ENCODE measurements at places on chromosomes 2 and 18.

DNA sequence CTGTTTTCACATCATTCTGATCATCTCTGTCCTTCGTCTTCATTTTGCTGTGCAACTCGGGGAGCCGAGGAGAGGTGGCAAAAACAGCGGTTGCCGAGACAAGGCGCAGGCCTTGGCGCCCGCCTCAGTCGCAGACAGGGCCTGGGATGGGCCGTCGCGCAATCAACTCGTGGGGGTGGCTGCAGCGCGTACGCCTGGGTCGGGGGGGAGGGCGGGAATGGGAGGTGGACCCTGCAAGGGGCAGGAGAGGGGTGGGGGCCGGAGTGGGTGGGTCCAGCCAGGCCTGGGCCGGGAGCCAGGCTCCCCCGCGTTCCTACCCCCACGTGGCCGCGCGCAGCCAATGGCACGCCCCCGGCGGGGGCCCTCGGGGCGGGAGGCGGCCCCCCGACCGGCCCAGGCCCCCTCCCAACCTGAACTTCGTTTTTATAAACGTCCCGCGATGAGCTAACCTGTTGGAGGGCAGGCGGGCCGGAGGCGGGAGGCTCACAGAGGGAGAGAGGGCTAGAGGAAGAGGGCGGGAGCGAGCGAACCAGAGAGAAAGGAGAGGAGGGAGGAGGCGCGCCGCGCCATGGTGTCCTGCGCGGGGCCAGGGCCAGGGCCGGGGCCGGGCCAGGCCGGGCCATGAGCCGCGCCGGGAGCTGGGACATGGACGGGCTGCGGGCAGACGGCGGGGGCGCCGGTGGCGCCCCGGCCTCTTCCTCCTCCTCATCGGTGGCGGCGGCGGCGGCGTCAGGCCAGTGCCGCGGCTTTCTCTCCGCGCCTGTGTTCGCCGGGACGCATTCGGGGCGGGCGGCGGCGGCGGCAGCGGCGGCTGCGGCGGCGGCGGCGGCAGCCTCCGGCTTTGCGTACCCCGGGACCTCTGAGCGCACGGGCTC is at the start of gene HOXD13:
HOXD13 (plus strand) TSS at position 452 of the 875 bp plus-strand sequence; CDS start at position 622, 170 bp downstream.
- no peak for DNase-seq

DNA sequence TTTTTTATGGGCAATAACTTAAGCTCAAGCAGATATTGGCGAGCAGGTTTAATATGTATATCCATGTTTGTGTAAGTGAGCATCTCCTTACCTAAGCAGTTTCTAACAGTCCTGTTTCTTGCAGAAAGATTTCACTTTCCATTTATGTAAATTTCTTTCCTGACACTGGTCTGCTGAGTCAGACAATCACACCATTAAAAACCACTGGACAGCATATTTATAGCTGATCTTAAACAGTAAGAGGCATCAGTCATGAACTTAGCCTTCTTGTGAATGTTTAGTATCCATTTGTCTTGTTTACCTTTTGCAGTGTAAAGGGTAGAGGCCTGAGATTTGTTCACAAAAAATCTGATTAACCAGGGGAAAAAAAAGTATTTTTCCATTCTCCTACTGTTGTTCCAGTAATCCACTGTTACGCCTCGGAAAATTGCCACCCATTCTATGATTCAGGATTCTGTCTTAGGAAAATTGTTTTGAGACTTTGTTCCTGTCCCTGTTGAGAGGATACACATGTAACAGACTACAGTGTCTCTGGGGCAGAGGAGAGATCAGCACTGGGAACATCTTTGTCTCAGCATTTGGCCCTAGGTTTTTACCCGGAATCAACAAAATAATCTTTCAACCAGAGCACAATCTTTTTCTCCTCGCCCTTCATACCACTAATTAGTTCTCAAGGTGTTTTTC is 521.0 kb upstream of the NRP2 start:
- DNase-seq, result no peak

GRCh38 chr2:204386668-204387067 is 158.6 kb upstream of the PARD3B start:
- no peak for DNase-seq

GRCh38 chr2:208607694-208608093 is 201.1 kb downstream of the PTH2R start:
- DNase-seq, result no peak

- DNase-seq, result no peak
Measured at GRCh38 chr2:232417489-232417888, 10.8 kb downstream of the ALPG start.

GRCh38 chr18:9530226-9531009 is 55.1 kb downstream of the RALBP1 start:
- no peak for DNase-seq

GRCh38 chr2:11168488-11168887 is 13.2 kb downstream of the SLC66A3 start:
- no peak for DNase-seq

- no peak for DNase-seq
Measured at GRCh38 chr18:7437870-7438269, 129.2 kb upstream of the PTPRM start.

GRCh38 chr2:229431327-229431954 is 160.4 kb upstream of the PID1 start:
- DNase-seq, result no peak

- DNase-seq, result no peak
Measured at GRCh38 chr18:22667156-22667555, 249.4 kb upstream of the CTAGE1 start.

- DNase-seq, result no peak
Measured at GRCh38 chr2:216774180-216774579, 78.8 kb upstream of the IGFBP5 start.

- DNase-seq, result no peak
Measured at GRCh38 chr2:162114271-162114670, 37.8 kb downstream of the GCG start.

GRCh38 chr2:18214936-18215335 is 336.5 kb downstream of the KCNS3 start:
- DNase-seq, result no peak

DNA sequence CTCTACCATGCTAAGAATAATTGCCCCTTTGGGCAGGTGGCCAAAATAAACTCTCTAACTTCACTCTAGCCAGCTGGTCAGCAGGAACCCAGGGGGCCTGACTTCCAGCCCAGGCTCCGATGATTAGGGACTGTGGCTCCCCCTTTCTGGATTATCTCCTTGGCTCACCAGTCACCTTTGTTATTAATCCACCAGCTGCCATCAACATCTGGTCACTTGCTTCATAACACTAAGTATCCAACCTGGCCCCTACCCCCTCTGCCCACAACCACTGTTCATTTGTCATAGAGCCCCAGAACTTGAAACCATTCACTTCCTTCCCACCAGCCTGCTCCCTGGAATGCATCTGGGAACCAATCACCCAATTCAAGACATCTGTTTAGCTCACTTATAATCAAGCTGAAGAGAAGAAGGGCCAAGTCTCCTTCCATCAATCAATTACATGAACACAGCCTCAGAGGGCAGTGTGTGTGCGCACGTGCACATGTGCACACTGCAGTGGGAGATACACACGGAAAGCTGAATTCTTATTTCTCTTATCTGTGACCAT is 215.1 kb downstream of the ALK start:
- no peak for DNase-seq

DNA sequence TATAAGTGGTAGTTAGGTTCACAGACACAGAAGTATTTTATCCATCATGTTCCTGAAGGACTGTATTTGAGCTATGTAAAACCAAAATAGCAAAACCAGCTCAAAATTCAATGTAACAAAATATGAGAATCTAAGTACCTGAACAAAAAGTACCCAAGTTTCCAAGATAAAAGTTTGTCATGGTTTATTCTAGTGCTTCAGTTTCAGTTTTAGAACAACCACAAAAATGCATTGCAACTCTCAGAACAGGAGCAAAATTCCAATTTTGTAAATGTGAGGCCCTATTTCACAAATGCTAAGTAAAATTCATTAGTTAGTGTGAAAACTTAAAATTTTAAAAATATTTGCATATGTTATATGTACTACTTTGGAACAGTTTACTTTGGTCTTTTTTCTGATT is 5.0 kb upstream of the ALPK2 start:
- DNase-seq, result no peak

DNA sequence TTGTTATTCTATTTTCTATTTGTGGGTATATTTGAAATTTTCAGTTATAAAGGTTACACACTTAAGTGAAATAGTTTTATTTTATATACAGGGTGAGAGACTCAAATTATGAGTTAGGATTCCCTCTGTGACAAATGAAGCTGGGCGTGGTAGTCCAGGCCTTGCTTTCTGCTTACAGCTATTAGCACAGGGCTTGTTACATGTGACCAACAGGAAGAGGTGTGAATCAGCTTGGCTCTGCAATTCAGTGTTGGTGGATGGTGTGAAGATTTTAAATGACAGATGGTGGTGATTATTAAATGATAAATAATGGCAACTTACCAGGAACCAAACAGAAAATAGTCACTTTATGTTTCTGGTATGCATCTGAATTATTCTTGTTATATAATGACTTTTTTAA is 64.4 kb upstream of the NOSTRIN start:
- DNase-seq, result no peak

- no peak for DNase-seq
Measured at GRCh38 chr2:70711191-70711590, 56.8 kb downstream of the ADD2 start.

GRCh38 chr2:113133704-113134598 is 6.6 kb downstream of the IL1RN start:
- no peak for DNase-seq

- DNase-seq, result no peak
Measured at GRCh38 chr2:152334701-152335015, 316 bp upstream of the FMNL2 start.

GRCh38 chr2:199468561-199469513 is 11.1 kb upstream of the SATB2 start:
- DNase-seq, result no peak

DNA sequence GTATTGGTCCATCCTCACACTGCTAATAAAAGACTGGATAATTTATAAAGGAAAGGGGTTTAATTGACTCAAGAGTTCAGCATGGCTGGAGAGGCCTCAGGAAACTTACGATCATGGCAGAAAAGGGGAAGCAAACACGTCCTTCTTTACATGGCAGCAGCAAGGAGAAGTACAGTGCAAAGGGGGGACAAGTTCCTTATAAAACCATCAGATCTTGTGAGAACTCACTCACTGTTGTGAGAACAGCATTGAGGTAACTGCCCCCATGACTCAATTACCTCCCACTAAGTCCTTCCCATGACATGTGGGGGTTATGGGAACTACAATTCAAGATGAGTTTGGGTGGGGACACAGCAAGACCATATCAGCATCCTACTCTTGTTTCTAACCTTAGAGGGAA is 37.0 kb downstream of the SP100 start:
- no peak for DNase-seq

GRCh38 chr2:43465234-43465633 is 130.6 kb downstream of the THADA start:
- no peak for DNase-seq

DNA sequence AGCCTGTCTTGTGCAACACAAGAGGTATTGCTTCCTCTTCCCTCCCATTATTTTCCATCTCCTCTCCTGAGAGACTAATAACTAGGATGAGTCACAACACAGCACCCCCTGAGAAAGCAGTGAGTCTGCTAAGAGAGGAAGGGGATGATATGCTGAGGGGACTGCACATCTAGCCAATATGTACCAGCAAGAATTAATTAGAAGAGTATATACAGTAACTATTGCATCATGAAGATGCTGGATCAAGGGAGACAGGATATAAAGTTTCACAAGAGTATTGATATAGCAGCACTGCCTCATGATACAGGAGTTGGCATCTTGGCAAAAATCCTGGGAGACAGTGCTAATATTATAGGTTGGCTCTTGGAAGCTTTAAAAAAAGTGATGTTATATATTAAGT is 289.9 kb upstream of the RBMS1 start:
- no peak for DNase-seq

GRCh38 chr2:232633413-232634205 is at the start of gene EFHD1:
Gene EFHD1 (plus strand): TSS chr2:232633604. CDS start chr2:232633705, 101 bp downstream.
- peak; percentile 21 for DNase-seq

DNA sequence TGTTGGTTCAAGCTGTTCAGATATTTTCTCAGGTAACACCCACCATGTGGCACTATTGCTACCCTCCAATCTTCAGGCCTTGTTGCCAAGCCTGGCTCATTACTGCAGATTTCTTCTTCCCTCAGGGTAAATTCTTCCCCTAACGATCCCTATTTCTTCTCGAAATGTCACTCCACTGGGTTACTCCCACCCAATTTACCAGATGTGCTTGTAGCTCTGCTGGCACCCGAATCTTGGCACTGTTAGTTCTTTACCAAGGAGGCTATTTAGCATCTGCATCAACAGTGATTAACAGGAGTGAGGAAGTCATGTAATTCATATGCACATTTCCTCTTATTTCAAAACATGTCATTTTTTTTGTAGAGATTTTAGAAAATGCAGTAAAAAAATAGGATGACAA is 217.1 kb upstream of the CYRIA start:
- DNase-seq, result no peak

All from stimulated activated CD4-positive, alpha-beta T cell treated with anti-CD3 and anti-CD28 coated beads, Interleukin-1b, Interleukin-23, amount 100 ng/mL, for 1 hour (primary cell).